Activated T-helper 1 cell treated with Interleukin-2 at 50 U/mL for 16 hours (primary cell): ENCODE measurements at places on chromosomes 1 and 21.

- DNase-seq = no peak
Observed at GRCh38 chr1:165073185-165074007, 283.1 kb downstream of the LMX1A start.

DNA sequence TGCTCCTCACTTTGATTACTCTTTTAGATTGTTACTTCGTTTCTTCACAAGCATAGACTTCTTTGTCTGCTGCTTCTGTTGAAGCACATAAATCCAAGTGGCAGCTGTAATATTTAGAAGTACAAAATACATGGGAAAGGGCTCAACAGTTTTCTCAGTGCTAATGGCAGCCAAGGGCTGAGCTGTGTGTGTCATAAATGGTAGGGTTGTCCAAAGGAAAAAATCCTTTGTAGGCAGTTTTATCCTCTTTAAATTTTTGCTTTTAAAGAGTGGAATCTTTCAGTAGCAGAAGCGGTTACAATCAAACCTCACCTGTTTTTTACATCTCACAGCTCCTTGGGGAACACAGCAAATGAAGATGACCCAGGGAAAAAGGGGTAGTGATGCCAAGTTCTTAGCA, 650.8 kb downstream of the PLPP3 start:
- no peak for DNase-seq

GRCh38 chr1:83839566-83840173, 159.3 kb downstream of the TTLL7 start:
- DNase-seq = no peak

DNA sequence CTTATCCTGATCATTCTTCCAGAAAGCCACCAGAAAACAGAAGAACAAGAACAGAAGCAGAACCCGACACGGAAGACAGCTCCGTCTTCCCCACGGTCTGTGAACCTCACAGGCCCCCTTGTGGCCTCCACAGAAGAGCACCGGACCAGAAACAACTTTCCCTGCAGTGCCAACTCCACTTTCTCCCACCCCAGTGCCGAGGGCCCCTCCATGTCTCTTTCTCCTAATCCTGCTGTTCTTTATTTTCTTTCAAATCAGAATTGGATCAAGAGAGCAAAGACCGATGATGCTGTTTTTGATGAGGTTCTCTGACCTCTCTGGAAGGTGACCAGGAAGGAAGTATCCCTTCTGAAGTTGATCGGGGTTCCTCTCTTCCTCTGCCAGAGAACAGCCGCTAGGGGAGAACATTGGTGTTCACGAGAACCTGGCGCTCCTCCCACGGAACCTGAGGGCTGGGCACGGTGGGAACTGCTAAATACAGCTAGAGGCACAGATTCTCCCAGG, 58.9 kb upstream of the CTTNBP2NL start:
- no peak for DNase-seq

DNA sequence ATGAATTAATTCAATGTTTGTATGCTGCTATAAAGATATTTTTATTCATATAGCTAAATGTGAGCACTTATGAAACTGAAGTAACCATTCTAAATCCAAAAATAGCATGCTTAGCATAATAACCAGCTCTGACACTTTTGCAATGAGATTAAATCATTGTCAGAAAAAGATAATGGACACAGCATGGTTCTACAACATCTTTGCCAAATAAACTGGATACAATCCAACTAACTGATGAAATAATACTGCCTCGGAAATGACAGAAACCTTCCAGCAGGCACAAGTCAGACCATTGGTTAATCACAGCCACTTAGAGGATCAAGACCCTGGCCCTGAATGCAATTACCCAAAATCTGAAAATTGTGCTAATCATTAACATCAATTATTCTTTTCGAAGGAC, 592.7 kb upstream of the ADGRL4 start:
- no peak for DNase-seq
